Lung (tissue), 17 donors: ENCODE measurements at places on chromosomes 4 and X. TPM values are rescaled to one million over a fixed set of nuclear protein-coding genes. Genes with fewer than 3 reads are reported as not detected.

The MAGEC1 gene
- total RNA-seq = 0.48 TPM

GRCh38 chr4:79030973-79031372 lies 91.7 kb upstream of the PAQR3 start:
- H3K4me3 ChIP-seq = no peak overlapping the region
- no peaks in the 10 kb centered on the region for H3K4me1 ChIP-seq
- no peak for DNase-seq
- H3K36me3 ChIP-seq = no peaks in the 10 kb centered on the region
- H3K27ac ChIP-seq = no peak overlapping the region

- peaks cover 29% of the 10 kb centered on the region for H3K27me3 ChIP-seq
- no peak for DNase-seq
- H3K4me3 ChIP-seq = no peak overlapping the region
- no peak overlapping the region for H3K27ac ChIP-seq
- H3K36me3 ChIP-seq = no peaks in the 10 kb centered on the region
These were observed 8.8 kb downstream of the DIPK2B start for GRCh38 chrX:45191820-45192409.

DNA sequence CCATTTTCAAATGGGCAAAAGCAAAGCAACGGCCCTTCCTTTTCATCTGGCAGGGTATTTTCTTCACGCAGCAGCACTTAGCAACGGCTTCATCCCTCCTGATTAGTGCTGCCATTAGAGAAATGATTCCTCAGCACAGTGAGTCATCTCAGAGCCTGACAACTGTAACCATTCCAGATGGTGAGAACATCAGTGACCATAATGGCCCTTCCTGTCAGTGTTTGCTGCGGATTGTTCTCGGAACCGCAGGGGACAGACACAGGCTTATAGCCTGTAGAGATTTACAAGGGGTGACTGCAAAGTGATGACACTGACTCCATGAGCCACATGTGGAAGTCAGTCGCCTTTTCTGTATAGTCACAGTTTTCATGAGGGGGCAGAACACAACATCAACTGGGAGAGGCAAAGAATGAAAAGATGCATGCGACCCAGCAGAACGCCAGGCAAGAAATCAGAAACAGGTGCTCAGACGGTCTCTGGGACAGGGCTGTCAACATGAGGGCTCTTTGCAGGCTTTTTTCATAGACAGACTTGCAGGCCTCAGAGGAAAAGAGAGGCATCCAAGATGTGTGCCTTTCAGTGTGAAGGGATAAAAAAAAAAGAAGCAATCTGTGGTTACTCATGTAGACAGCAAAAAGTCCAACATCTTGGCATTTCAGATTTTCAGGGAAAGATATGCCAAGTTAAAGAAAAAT lies 69.9 kb upstream of the FBXW7 start:
- H3K27me3 ChIP-seq = no peaks in the 10 kb centered on the region
- DNase-seq = no peak
- no peak overlapping the region for H3K4me3 ChIP-seq
- H3K4me1 ChIP-seq = no peaks in the 10 kb centered on the region
- no peak overlapping the region for H3K27ac ChIP-seq

DNA sequence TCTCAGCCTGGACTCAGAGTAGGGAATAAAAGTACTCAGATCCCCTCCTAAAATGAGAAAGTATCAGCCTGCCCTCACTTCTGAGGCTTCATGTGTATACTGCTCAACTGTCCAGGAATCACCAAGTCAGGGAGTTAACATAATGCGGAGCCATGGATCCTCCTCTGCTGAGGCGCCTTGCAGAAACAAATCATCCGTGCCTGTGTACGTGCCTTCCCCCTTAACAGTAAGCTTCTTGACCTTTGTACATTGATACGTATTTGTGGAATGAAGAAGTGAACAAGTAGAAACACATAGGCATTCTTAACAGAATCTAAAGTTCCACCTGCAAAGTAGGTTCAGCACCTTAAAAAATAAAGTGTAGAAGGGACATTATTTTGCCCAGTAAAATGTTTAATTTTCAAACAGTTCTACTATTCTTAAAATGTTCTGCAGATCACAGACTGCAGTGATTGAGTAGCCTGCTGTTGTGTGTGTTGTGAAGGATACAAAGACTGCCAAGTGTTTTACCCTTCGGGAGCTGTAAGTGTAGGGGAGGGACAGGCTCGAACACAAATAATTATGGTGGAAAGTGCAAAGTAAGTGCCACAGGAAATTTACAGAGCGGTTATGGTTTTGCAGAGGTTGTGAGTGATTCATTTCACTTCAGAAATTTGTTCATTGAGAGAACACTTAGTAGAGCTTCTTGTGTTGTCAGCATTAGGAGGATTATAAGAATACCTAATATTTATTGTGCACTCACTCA lies 61.9 kb downstream of the ARHGAP10 start:
- no peaks in the 10 kb centered on the region for H3K27me3 ChIP-seq
- H3K27ac ChIP-seq = no peak overlapping the region
- H3K4me3 ChIP-seq = no peak overlapping the region
- no peaks in the 10 kb centered on the region for H3K36me3 ChIP-seq

GRCh38 chr4:17812125-17812524 lies 1.3 kb downstream of the NCAPG start:
- no peak overlapping the region for H3K4me3 ChIP-seq
- H3K4me1 ChIP-seq = peaks cover 33% of the 10 kb centered on the region
- no peaks in the 10 kb centered on the region for H3K27me3 ChIP-seq
- no peaks in the 10 kb centered on the region for H3K36me3 ChIP-seq
- peak; percentile 20 for DNase-seq
- H3K27ac ChIP-seq = no peak overlapping the region

The HSPA4L gene
- total RNA-seq = 4.6 TPM
